ENCODE measurements at places on chromosomes 7 and 10. TPM values are rescaled to one million over a fixed set of nuclear protein-coding genes. Genes with fewer than 3 reads are reported as not detected.

- DNase-seq: no peak
Observed at GRCh38 chr10:32692174-32692573, 246.2 kb downstream of the CCDC7 start.

DNA sequence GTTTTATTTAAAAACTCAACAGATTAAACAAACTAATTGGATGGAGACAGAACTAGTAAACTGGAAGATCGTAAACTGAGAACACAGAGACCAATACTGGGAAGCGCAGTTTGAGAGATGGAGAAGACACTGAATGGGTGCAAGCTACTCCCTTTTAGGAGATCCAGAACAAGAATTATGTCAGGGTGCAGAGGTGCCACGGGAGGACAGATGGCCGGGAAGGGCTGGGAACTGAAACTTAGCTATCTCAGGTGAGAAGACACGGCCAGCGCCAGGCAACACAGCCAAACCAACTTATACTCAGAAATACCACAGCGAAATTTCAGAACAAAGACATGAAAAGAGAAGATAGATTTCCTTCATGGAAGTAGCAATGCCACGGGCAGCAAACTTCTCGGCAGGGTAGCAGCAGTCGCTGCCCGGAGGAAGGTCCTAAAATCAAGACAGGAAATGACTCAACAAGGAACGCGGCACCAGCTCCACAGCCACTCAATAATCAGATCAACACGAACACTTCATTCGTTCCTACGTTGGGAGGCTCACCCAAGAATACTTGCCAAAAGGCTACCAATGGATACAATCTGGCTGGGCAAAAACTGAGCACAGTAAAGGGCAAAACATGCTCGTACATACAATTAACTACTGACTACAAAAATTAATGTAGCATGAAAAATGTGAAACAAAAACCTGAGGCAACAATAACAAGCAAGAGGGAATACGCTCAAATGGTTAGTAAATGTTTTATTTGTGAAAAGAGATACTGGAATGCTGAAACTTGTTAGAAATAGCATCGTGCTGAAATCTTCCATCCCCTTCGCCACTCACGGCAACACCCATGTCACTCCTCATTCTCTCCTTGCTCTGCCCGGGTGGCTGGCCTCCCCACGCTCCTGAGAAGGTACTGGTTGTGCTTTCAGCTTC lies 2.2 kb upstream of the LRRC27 start:
- DNase-seq: no peak

DNA sequence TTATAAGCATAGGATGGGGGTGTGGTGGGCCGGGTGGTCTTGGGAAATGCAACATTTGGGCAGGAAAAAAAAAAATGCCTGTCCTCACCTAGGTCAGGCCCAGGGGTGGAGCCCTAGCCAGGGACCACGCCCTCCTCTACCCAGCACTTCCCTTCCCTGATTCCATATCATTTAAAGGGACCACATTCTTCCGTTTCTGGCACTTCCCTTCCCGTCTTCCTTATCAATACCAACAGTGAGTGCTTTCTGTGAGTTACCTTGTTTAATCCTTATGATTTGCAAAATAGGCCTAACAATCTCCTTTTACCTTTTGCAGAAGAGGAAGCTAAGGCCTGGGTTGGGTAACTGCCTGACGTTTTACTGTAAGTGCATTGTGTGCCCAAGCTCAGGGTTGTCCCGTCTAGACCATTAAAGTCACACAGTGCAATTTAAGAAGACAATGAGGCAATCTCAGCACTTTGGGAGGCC lies 16.7 kb upstream of the C10orf95 start:
- no peak for DNase-seq

DNA sequence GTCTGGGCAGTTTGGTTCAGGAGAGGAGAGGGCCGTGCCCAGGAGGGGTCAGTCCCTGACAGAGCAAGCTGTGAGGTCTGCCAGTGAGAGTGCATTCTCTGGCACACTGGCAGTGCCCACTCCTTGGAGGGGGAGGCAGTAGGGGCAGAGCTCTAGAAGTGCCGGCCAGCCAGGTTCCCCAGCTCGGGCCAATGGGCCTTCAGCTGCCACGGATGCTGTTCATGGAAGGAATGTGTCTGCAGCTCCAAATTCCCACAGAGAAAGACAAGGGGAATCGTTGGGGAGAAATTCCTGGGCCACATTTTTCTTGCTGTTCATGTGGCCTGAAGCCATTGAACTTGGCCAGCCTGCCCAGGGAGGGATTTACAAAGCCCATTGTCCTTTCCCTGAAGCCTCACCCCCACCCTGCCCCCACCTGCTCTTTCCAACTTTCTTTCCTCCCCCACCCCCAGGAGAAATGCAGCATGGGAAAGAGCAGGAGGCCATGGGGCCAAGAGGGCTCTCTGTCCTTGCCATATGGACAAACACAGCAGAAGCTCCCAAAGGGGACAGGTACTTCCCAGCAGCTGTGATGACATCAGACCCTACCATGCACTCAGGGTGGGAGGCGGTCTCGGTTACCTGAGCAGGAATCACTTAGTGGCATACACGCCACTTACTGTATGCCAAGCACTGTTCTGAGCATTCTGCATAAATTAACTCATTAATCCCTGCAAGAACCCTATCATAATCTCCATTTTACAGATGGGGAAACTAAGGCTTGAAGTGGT lies 70.7 kb downstream of the ARHGAP22 start:
- no peak for DNase-seq

DNA sequence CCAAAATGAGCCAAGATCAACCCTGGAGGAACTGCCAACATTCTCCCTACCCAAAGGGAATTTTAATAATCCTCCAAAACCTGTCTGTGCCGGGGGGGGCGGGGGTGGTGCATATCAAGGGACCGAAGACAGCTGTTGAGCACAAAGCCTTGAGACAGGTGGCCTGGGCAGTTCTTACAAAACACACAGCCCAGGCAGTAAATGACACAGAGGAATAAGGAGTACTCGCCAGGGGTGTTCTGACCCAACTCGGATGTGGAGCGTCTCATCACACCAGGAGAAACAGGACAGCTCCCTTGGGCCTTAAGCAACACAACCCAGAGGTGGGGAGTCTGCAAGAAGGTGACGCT lies 35.6 kb downstream of the PLAC9 start:
- DNase-seq: no peak

- no peak for DNase-seq
Observed at GRCh38 chr10:6153845-6154244, 48.9 kb upstream of the PFKFB3 start.

GRCh38 chr10:71426058-71426605 lies 29.4 kb downstream of the CDH23 start:
- DNase-seq: no peak

DNA sequence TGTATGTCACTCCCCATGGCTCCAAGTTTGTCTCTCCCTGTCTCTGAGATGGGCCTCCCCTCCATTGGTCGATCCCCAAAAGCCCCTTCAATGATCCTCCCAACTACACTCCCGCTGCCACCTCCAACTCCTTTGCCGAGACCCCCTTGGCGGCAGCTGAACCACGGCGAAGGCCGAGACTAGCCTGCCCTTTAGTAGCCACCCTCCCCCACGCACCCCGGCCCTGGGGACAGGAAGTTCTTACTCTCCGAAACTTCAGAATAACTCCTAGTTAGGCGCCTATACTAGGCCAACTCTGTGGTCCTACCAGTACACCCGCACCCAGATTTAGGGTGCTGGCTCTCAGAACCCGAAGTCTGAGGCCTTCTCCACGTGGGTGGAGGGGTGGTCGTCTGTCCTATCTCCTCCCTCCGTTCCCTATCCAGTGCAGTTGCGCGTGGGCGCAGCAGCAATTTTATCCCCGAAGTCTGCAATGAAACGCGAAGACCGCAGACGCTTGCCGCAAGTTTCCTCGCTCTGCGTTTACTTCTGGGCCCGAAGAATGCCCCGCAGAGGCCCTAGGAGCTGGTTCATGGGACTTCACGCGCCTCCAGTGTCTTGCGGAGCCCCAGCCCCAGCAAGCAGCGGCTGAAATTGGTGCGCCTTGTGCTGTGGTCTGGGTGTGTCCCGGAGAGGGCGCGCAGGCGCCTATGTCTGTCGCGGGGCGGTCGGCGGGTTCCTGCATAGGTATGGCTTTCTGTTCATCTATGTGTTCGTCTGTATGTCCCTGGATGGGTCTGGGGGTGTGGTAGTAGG lies 82.6 kb upstream of the SLF2 start:
- DNase-seq: no peak

DNA sequence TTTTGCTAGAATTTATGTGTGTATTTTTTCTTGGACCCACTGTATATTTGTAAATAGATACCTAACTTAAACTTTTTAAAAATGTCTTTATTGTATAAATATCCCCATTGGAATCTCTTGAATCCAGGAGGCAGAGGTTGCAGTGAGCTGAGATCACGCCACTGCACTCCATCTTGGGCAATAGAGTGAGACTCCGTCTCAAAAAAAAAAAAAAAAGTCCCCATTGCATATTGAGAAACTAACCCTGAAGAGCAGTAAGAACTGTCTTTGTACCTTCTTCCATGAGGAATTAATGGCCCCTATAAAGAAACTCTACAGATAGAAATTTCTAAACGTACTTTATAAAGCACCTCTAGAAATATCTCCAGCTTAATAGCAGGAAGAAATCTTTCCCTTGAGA lies 504.0 kb downstream of the SORCS1 start:
- DNase-seq: no peak

- no peak for DNase-seq
Observed at GRCh38 chr7:45070254-45070642, 18.5 kb downstream of the NACAD start.

DNA sequence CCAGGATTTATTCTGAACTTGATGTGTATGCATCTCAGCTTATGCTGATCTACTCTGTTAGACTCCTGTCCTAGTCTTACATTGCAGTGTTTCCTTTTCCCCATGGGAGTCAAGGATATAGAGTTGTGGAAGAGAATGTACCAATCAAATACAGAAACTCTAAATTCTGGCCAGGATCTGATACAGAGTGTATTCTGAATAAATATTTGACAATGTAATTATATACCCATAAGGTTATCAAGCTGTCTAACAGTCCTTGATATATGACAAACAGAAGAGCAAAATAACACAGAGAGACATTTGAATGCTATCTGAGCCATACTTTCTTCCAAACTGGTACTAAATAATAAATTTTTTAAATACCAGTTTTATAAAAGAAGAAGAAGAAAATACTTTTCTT lies 116.8 kb downstream of the ETV1 start:
- no peak for DNase-seq

The UTF1 gene
- total RNA-seq: not detected

The NANOS1 gene
- total RNA-seq: 3.1 TPM

The CALML5 gene
- not detected for total RNA-seq

The CRYGN gene
- not detected for total RNA-seq

The DRGX gene
- not detected for total RNA-seq

All from Karpas-422 (cell line).